RWPE1 (cell line): ENCODE measurements at places on chromosomes 1 and 21.

- DNase-seq, result no peak
Measured at GRCh38 chr1:172203135-172203823, 217.2 kb upstream of the C1orf105 start.

DNA sequence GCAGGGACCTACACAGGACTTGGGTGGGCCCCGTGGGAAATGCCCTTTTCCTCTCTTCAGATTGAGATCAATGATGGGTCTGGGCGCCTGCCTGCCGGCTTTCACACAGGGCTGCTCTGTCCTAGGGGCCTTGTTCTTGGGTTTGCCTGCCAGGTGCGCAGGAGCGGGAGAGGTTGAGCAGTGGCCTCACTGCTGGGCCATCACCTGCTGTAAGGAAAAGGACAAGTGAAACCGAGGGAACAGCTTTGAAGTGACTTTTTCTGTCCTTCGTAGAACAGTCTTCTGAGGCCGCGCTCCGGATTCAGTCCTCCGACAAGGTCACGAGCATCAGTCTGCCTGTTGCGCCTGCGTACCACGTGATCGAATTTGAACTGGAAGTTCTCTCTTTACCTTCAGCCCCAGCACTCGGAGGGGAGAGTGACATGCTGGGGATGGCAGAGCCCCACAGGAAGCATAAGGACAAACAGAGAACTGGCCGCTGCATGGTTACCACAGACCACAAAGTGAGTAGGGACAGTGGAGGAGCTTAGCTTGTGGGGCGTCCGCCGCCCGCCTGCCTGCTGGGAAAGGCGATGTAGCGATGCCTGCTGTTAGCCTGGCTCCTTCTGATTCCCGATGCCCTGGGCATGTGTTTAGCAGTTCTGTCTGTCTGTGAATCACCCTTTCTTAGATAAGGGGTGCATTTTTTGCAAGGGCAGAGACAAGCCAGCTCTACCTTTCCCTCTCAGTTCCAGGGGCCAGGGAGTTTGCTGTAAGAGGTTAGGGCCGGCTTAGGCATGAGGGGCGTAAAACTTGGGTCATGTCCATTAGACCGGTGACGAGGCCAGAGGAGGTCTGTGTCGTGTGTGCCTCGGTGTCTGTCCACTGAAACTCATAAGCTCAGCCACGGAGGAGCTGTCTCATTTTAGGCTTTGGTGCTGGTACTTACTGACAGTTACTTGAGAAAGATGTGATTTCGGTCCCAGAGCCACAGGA, 19.5 kb upstream of the PWP2 start:
- DNase-seq, result no peak

GRCh38 chr1:172342584-172343239, 77.8 kb upstream of the C1orf105 start:
- DNase-seq, result no peak

- no peak for DNase-seq
Measured at GRCh38 chr1:45926330-45926729, 122.9 kb downstream of the MAST2 start.

DNA sequence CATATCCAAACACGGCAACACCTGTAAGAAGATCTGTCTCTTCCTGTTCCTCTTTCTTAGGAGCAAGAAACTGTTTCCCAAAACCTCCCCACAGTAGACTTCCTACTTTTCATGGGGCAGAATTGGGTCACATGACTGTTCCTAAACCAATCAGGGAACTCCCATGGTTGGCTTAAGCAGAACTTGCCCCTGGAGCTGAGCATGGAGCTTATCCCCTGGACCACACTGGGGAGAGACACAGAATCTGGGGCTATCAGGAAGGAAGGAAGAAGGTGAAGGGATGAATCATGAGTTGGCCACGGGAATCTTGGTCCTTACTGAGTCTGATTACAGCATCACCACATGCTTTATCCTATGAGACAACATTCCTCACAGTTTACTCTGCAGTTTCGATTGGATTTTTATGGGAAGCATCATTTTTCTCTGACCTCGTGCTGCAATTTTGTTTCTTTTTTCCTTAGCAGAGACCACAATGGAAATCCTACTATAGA, 81.8 kb downstream of the CDC7 start:
- DNase-seq, result peak; percentile 66

- no peak for DNase-seq
Measured at GRCh38 chr1:242201090-242201489, 202.2 kb upstream of the MAP1LC3C start.

DNA sequence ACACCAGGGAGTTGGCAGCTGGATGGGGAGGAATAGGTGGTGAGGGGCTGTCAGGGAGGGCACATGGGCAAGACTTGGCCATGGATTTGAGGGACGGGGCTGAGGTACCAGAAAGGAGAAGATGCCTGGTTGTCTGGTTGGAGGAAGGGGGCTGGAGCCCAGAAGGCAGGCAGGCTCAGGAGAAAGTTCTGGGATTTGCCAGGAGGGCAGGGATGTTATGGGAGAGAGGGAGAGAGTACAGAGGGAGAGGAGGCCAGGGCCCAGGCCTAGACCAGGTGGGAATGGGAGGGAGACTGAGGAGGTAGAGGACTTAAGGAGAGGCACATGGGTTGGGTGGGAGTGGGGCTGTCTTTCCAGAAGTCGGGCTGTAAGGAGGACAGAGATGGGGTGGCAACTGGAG, 4.3 kb downstream of the A3GALT2 start:
- DNase-seq, result no peak

DNA sequence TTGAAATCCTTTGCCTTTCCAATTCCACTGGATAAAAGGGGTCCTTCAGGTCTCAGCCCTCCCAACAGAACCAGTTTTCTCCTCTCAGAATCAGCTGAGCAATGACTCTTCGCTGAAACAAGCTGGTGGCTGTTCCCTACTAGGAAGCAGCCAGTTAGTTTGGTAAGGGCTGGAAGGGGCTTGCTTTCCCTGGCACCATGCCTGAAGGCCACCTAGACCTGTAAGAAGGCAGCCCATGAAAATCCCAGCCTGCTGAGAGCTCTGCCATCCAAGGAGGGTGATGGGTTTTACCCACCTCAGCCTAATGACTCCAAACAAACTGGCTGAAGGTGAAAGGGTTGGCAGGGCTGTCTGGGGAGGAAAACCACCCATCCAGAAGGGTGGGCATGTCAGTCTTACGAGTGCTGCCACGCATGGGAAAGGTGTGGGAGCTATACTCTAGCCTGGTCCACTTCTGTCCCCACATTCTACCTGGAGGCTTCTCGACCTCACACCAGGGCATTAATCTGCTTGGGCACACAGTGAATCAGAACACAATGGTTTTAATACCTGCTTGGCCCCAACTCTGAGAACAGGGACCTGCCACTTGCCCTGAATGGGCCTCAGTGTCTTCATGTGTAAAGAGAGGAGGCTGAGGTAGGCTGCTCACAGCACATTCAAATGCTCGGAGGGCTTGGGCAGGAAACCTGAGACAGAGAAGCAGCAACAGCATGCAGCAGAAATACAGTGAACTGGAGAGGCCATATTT, 53.0 kb downstream of the CD46 start:
- DNase-seq, result no peak

DNA sequence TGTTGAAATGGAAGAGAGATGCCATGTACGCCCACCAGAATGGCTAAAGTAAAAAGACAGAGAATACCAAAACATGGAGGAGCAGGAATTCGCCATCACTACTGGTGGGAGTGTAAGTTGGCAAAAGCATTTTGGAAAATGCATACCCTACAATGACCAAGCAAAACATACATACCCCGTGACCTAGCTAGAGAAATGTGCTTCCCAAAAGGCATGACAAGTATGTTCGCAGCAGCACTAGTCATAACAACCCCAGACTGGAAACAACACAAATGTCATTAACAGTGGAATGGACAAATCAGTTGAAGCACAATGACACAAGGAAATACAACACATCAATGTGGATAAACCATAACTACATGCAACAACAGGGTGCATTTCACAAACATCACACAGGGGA, 27.2 kb downstream of the SYT2 start:
- DNase-seq, result no peak

DNA sequence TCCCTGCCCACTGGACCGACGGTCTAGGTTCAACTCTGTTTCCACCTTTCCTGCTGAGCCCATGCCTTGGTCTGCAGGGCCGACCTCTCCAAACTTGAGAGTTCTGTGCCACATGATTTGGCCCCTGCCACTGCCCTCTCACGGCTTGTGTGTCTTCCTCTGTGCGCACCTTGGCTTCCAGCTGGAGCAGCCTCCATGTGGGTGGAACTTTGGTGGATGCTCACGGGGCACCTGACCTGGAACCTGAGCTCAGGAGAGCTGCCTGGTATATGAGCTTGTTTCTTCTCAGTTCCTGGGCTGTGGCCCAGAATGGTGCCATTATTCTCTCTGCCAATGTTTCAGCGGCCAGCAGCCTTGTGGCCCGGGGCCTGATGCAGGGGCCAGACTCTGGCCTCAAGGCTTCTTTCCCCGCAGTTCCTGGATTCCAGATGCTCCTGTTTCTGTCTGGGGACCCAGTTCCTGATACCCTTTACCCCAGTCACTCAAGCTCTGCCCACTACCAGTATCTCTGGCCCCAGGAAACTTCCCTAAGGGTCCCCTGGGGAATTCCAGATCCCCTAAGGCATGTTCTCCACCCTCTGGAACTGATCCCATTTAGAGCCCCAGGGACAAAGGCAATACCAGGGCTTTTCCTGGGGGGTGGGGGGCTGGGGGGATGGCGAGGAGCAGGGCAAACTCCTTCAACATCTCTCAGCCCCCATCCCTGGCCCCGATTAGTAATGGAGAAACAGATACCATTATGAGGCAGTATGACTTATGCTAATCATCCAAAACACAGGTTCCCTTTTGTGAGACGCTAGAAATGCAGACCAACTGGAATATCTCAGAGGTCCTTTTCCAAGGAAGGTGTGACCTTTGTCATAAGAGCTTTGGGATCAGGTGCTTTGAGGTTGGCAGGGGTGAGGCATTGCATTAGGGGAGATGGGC, 11.1 kb downstream of the QSOX1 start:
- no peak for DNase-seq

DNA sequence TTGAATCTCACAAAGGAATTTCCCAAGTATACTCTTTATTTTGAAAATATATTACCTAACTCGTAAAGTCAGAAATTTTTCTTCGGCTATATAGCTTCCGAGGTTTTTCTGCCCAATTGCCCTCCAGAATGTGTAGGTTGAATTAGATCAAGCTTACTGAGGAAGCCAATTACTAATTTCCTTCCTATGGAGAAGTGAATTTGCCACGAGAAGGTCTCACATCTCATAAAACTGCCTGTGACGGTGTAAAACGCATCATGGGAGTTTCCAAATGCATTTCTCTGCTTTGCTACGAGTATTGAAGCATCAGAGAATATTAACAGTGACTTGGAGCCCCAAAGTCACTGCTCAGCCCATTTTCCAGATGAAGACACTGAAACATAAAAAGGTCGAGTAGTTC, 262.3 kb downstream of the PTBP2 start:
- no peak for DNase-seq

- DNase-seq, result no peak
Measured at GRCh38 chr1:200364831-200365230, 45.0 kb downstream of the ZNF281 start.

GRCh38 chr1:36594023-36594422, 111.3 kb upstream of the CSF3R start:
- no peak for DNase-seq

GRCh38 chr1:202068596-202068995, 54.1 kb upstream of the GPR37L1 start:
- no peak for DNase-seq

DNA sequence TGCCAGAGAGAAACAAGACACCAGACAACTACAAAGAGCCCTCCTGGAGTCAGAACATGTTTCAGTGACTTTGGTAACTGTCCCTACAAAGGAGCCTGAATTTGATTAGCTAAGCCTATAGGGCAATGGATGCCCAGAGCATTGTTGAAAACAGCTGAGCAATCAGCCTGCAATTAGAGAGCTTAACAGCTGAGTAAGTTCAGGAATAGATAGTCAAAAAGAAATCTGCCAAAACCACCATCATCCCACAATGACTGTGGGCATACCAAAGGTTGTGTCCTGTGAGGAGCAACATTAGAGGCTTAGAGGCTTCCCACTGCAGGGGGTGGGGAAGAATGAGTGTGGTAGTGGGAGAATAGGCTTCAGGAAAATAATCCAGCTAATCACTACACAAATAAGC, 32.1 kb downstream of the SH3BP5L start:
- no peak for DNase-seq

DNA sequence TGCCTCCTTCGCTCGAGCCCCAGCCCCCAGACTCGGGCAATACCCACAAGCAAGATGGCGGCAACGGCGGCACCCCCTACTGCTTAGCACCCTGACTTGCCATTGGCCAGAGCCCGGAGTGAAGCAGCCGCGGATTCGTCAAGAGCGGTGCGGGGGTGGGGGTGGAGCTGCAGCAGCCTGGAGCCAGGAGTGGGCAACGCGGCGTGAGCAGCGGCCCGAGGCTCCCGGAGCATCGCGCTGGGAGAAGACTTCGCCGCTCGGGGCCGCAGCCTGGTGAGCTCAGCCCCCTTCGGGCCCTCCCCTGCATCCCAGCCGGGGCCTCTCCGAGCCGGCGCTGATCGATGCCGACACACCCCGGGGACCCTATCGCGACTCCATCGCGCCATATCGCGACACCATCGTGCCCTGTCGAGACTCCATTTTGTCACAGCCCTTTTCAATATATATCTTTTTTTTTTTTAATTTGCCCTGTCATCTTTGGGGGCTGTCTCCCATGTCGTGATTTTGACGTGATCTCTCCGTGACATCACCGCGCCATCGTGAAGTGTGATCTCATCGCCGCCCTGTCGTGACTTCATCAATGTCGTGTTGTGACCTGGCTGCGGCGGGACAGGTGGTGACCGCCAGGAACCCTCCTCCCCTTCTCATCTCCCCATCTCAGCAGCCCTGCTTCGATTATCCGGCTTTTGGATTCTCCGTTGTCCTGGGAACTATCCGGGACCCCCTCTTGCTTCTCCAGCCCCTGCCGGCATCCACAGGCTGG, at the start of gene NCDN:
NCDN (plus strand) TSS at position 189 of the 763 bp plus-strand sequence; CDS start at position 581, 392 bp downstream.
- peak; percentile 97 for DNase-seq

- no peak for DNase-seq
Measured at GRCh38 chr1:50529510-50529909, 106.3 kb upstream of the DMRTA2 start.

DNA sequence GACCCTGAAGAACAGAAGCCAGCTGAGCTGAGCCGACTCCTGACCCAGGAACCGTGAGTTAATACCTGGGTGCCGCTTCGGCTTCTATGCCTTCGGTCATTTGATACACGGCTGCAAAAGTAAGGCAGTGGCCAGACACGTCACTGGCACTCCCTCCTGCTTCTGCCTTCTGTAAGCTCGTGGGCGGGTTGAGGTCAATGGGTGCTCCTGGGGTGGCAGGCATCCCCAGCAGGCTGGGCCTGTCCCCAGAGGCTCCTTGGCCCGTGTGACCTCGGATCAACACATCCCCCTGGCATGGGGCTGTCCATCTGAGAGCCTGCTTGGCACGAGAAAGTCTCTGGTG, 35.7 kb upstream of the COL6A1 start:
- no peak for DNase-seq

- DNase-seq, result peak; percentile 20
Measured at GRCh38 chr1:235329139-235329902, 951 bp downstream of the GGPS1 start.

DNA sequence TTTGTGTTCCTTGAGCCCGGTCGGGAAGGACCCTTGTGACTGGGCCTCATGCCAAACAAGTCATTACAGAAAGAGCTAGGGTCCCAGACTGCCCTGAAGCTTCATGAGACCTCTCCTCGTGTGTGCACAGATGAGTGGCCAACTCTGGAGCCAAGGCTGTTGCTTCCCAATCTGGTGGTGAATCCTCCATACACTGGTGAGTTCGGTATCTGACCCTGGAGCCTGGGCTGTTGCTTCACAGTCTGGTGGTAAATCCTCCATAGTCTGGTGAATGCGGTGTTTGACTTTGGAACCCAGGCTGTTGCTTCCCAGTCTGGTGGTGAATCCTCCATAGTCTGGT, 737.8 kb downstream of the MATN1 start:
- DNase-seq, result no peak
